Activated naive CD8-positive, alpha-beta T cell treated with anti-CD3 and anti-CD28 coated beads, Interleukin-2, amount 50 U/mL, for 16 hours (primary cell): ENCODE measurements at places on chromosomes 13 and 19.

DNA sequence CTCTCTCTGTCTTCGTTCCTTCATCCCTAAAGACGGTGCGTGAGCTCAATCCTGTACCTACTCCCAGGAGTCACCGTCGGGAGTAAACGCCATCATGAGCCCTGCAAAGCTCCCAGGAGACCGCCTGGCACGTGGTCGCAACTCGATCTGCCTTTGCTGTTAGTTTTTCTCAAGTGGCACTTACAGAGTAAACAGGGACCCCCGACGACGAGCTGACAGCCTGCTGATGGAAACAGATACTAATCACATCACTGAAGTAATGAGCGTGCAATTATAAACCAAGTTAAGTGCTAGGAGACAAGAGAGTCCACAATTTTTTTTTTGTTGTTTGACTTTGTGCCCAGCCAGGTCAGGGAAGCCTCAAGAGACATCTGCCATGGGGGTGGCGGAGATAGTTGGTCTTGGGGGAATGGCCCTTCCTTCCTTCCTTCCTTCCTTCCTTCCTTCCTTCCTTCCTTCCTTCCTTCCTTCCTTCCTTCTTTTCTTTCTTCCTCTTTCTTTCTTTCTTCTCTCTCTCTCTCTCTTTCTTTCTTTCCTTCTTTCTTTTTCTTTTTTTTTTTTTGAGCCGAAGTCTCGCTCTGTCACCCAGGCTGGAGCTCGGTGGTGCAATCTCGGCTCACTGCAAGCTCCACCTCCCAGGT lies 23.6 kb downstream of the CACNG6 start:
- DNase-seq = no peak

- no peak for DNase-seq
These were observed 31.8 kb upstream of the EHD2 start for GRCh38 chr19:47681388-47681787.

- DNase-seq = no peak
These were observed 32.2 kb downstream of the DOT1L start for GRCh38 chr19:2195914-2196313.

- DNase-seq = no peak
These were observed 117.2 kb upstream of the ARGLU1 start for GRCh38 chr13:106685143-106685542.

DNA sequence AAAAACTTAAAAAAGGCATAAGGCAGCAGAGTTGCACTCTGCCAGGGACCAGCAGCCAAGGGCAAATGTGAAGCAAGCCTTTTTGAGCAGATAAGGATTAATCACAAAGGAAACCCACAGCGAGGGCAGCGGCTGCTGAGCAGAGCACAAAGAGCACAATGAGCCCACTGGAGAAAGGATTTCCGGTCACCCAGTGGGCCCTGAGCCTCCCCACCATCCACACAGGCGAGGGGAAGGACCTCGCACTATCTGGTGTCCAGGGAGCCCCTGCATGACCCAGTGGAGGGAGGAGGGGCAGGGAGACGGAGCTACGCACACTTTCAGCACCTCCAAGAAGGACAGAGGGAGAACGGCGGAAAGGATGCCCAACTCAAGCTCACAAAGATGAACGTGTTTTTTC lies 40.0 kb downstream of the COL4A1 start:
- no peak for DNase-seq

- DNase-seq = no peak
These were observed 65.9 kb downstream of the ZNF627 start for GRCh38 chr19:11663181-11663591.
